Stimulated activated CD4-positive, alpha-beta T cell treated with anti-CD3 and anti-CD28 coated beads, Interleukin-4, amount 100 ng/mL, for 4 hours (primary cell): ENCODE measurements at places on chromosomes 6 and 20.
A peak's percentile ranks its signal among the peaks of the same experiment; 100 is the strongest.

- DNase-seq, result no peak
Measured at GRCh38 chr6:160795721-160796120, 93.7 kb downstream of the PLG start.

- no peak for DNase-seq
Measured at GRCh38 chr6:12803486-12803885, 86.9 kb downstream of the PHACTR1 start.

DNA sequence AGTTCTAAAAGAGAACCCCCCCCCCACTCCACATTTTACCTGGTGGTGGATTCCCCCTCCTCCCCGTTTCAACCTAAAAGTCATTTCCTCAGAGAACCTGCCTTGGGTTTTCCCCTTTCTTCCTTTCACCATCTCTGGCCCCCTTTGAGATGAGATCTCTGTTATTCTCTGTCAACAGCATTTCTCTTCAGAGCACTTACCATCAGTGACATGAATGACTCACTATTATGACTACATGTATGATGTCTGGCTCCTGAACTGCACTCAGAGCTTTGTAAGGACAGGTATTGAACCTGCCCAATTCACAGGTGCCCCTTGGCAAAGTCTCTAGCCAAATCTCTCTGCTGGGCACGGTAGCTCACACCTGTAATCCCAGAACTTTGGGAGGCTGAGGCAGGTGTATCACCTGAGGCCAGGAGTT lies 61.4 kb upstream of the JARID2 start:
- DNase-seq, result peak; percentile 55

- DNase-seq, result no peak
Measured at GRCh38 chr6:157830354-157831017, 7.4 kb downstream of the SNX9 start.

- DNase-seq, result no peak
Measured at GRCh38 chr6:151252634-151253033, 12.9 kb downstream of the AKAP12 start.

GRCh38 chr6:33732817-33733708 lies 13.6 kb downstream of the IP6K3 start:
- DNase-seq, result no peak

DNA sequence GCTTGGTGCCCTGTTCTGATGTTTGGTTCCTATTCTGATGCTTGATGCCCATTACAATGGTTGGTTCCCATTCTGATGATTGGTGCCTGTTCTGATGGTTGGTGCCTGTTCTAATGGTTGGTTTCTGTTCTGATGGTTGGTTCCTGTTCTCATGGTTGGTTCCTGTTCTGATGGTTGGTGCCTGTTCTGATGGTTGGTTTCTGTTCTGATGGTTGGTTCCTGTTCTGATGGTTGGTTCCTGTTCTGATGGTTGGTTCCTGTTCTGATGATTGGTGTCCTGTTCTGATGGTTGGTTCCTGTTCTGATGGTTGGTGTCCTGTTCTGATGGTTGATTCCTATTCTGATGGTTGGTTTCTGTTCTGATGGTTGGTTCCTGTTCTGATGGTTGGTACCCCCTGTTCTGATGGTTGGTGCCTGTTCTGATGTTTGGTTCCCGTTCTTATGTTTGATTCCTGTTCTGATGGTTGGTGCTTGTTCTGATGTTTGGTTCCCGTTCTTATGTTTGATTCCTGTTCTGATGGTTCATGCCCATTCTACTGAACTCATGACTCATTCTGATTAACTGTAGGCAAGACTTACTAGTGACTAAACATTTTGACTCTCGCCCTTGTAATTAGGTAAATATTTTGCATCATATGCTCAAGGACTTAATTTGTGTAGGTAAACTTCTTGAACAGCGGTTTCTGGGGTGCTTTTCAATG lies 146.2 kb downstream of the DLL1 start:
- DNase-seq, result no peak

DNA sequence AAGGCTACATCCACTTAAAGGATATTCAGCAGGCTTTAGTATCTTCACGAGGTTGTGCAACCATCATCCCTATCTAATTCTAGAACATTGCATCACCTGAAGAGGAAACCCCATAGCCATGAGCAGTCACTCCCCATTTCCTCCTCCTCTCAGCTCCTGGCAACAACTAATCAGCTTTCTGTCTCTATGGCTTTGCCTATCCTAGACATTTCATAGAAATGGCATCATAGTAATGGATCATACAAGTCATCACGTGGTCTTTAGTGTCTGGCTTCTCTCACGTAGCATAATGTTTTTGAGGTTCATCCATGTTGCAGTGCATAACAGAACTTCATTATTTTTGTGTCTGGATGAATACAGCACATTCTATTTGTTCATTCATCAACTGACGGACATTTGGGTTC lies 20.5 kb downstream of the SNAI1 start:
- no peak for DNase-seq

- DNase-seq, result no peak
Measured at GRCh38 chr6:115838763-115839401, 221.8 kb downstream of the FRK start.

DNA sequence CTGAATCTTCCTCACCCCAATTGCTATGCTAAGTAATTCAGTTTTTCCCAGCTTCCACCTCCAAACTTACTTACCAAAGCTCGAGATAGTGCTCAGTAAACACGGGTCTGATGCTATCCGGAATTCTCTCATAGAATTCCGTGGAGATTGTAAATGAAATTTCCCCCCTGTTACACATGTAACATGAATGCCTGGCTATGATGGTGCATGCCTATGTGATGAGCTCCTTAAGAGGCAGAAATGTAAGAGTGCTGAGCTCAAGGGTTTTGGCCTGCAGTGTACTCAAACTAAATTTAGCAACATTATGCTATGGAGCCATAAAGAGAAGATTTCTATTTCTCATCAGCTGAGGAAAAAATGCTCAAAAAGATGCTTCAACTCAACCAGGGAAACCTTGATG lies 133.4 kb upstream of the FUT9 start:
- no peak for DNase-seq

DNA sequence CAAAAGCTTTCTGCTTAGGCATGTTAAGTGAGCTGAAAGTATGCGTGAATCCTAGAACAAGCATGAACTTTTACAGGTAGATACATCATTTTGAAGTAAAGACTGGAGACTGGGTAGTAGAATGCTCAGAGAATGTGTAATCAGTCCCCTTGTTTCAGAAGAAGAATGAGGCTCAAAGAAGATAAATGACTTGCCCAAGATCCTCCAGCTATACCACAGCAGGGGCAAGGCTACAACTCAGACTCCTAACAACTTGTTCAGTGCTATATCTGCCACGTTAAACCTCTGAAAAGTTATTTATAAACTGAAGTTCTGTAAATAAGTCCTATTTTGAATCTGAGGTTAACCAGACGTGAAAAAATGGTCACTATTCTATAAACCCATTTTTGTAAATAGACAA lies 2.9 kb downstream of the RIPOR2 start:
- no peak for DNase-seq

- DNase-seq, result no peak
Measured at GRCh38 chr6:132052096-132052495, 100.9 kb upstream of the CCN2 start.

DNA sequence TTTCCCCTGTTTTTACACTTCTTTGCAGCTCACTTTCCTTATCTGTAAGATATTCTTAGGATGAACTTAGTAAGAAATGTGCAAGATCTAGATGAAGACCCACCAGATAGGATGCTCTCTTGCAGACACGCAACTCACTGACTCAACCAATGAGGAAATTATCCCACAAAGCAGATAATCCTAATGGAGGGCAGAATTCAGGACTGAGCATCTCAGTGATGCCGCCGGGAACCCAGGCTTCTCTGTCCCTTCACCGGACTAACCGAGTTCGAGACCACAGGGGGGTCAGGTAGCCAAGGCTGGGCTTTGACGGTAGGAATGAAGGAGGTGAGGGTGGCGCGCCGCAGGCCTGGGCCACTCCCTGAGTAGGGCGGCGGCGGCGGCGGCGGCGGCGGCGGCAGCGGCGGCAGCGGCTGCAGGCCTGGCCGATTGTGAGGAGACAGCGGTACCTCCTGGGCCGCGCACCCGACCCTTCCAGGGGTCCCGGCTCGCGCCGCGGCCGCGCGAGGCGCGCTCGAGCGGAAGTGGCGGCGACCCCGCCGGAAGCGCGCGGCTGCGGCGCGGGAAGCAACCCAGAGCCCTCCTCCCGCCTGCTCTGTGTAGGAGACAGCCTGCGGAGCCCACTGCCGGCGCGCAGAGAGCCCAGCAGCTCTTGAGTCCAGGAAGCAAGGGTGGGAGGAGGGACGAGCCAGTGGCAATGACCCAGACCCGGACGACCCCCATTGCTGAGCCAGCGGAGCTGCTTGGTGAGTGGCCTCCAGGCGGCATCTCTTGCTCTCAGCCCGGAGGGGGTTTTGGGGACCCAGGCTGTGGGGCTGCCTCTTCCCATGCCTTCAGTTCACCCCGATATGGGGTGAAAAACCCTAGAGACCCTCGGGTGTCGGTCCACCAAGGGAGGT lies at the start of gene KHDC1:
Gene KHDC1 (minus strand): TSS at position 526 of the 899 bp plus-strand sequence. CDS start 20,679 bp downstream, outside the sequence.
- peak; percentile 56 for DNase-seq

GRCh38 chr20:55778796-55779195 lies 226.5 kb downstream of the CBLN4 start:
- no peak for DNase-seq

DNA sequence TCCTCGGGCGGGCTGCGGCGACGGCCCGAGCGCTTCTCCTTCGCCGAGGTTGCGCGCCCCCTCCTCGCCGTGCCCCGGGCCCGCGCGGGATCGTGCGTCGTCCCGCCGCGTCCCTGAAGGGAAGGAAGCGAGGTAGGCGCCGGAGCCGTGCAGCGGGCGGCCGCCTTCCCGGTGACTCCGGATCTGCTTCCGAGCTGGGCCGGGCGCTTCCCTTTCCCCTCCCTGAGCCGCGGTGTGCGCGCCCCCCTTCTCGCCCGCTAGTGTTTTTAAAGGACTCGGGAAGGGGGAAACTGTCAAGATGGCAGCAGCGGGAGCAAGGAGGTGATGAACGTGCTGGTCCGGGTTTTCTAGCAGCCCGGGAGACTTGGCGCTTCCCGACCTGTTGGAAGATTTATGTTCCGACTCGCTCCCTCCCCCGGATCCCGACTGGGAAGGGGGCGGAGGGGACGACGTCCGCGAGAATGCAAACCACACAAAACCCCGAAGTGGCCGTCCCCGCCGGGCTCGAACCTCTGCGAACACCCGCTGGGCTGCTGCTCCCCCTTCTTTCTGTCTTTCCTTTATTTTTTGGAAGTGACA lies 744 bp upstream of the FOXO3 start:
- no peak for DNase-seq

DNA sequence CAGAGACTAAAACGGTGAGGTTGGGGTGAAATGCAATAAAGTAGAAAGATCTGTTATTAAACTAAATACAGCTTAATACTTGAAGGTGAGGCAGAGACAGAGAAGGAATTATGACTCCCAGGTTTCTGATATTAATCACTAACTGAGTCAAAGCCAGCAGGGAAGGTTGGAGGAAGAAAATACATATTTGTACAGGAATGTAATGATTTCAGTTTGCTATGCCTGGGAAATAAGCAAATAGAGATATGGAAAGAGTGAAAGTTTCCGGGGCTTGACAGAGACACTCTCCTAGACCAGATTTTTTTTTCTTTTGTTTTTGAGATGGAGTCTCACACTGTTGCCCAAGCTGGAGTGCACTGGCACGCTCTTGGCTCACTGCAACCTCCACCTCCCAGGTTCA lies 76.8 kb downstream of the PTPRK start:
- DNase-seq, result no peak

- no peak for DNase-seq
Measured at GRCh38 chr6:129447198-129447565, 262.8 kb downstream of the ARHGAP18 start.

DNA sequence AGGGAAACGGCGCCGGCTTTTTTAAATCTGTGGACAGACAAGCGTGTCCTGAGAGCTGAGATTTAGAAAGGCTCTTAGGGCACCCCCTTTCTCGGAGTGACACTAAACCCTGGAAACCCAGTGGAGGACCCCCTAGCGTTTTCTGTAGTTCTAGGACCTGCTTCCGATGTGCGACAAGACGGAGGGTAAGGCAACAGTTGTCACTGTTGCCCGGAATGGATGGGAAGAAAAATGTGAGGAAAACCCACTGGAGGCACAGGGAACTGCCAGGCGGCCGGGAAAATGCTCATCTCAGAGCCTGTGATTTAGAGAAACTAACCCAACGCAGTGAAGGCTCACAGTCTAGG lies 551 bp upstream of the ATP5F1E start:
- DNase-seq, result no peak

DNA sequence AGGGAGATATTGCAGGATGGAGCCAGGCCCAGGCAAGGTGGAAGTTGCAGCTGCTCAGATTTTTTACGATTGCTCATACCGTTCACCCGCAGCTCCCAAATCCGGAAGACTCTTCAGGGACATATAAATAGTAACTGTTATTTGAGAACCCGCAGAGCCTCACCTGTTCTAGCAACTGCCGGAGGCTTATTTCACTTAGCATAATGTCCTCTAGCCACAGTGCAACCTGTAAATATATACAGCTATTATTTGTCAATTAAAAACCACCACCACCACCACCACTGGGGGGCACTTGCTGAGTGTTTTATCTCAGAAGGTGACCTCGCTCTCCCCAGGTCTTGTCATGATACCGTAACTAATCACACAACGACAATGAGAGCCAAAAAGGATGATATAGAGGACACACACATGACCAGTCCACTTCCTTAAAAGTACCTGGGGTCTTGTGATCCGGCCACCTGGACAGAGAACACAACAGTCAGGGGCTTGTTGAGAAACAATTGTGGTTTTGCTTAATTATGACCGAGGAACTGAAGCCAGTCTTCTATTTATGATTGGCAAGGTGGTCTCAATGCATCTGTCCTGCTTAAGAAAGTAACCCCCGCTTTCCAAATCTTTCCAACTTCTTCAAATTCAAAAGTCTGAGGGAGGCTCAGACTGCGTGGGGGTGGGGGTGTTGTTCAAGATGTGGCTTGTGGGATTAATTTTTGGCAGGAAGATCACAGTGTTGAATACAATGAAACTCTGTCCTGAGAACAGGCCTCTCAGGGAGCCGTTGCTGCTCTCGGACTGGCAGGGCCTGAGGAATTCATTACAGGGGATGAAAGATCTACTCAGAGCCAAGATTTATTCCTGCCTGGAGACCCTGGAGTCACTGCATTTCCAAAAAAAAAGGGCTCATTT lies 107.7 kb upstream of the PRND start:
- peak; percentile 69 for DNase-seq

DNA sequence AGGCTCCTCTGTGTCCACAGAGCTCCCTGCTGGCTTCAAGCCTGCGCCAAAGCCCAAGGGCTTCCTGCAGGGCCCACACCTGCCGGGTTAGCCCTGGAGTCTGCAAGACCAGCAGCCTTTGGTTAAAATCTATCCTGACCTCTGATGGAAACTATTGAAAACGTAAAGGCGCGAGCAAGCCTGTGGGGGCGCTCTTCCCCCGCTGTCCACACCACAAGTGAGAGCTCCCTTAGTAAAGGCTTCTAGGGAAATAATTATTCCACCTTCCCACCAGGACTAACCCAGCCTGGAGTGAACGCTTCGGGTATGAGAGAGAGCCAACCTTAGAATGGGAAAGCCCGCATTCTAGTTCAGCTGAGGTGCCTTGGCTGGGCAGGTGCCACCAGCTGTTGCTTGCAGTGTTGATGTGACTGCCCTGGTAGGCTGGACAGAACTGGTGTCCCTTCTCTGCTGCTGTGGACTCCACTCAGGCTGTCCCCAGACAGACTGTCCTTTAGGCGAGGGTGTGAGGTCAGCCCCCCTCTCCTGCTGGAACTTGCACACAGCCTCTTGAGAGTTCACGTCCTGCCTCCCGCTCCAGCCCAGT lies 68.7 kb downstream of the SYTL3 start:
- DNase-seq, result no peak
